Stimulated activated CD4-positive, alpha-beta T cell treated with anti-CD3 and anti-CD28 coated beads, Interleukin-15, amount 100 ng/mL, for 1 hour (primary cell): ENCODE measurements at places on chromosomes 4 and X.

- DNase-seq: no peak
Measured at GRCh38 chr4:683982-684622, 4.8 kb downstream of the SLC49A3 start.

DNA sequence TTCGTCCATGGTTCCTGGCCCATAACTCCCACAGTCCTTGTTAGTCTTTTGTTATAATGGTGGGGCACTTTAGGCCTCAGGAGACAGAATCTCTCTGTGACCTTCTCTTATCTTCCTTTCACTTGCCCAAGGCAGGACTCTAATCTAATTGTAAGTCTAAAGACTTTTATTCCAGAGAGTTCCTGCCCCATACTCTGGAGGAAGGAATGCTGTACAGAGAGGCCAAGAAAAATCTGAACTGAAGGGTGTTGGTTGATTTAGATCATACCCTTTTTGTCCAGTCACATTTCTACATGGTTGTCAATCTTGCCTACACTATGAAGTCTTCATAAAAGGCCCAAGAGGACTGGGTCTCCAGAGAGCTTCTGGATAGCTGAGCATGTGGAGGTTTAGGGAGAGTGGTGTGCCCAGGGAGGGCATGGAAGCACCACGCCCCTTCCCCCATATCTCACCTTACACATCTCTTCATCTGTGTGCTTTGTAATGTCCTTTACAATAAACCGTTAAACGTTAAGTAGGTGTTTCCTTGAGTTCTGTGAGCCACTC lies 84.5 kb downstream of the AFF1 start:
- DNase-seq: no peak

DNA sequence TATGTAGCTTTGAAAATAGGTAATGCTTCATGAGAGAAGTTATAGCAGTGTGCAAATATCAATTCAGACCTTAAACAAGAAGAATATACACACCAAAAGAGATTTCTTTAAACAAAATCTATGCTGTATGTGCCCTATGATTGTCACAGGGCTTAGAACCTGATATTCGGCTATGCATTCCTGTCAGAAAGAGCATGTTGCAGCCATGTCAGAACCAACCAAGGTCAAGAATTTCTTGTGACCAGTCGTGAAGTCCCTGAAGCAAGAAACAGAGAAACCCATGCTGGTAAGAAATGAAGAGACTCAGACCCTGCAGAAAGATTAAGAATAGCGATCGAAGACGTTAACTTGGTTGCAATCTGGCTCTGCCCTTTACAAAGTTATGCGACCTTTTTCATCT lies 210.3 kb upstream of the SPIN4 start:
- no peak for DNase-seq

DNA sequence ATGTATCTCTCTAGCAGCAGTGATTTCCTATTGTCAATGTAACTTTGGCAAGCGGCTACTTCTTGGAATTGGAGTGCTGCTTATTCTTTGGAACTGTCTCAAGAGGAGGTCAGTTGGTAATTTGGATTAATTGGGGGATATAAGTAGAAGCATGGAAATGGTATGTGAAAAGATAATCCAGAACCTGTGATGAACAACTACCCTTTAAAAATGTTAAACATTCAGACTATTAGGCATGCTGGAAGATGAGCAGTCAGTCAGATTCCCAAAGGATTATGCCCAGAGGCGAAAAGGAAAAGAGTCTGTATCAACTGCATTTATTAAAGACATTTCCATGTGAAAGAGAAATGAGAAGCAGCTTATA lies 62.5 kb downstream of the SEC24D start:
- no peak for DNase-seq

- DNase-seq: no peak
Measured at GRCh38 chrX:252244-252956, 28.8 kb upstream of the PLCXD1 start.

GRCh38 chrX:124863303-124863702 lies 456.4 kb upstream of the TEX13C start:
- DNase-seq: no peak

GRCh38 chr4:105544520-105545286 lies 7.7 kb upstream of the ARHGEF38 start:
- DNase-seq: no peak

DNA sequence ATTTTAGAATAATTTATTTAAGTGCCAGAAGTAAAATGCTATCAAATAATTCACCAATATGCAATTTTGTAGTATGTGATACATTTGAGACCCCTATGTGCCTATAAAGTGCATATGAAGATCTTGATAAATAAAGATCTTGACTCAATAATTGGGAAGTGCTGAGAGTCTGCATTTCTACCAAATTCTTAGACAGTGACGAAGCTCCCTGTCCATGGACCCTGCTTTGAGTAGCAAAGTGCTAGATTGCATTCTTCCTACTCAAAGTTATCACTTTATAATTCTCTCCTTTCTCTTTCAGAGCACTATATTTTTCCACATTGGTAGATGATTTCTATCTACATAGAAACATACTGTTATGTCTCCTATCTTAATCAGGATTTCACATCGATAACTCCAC lies 1393.9 kb downstream of the ARAP2 start:
- no peak for DNase-seq

- DNase-seq: no peak
Measured at GRCh38 chrX:15676886-15677285, 12.3 kb upstream of the CLTRN start.

GRCh38 chr4:24753519-24753918 lies 41.9 kb upstream of the SOD3 start:
- no peak for DNase-seq
